ENCODE measurements at places on chromosomes 11 and 22. TPM values are rescaled to one million over a fixed set of nuclear protein-coding genes. Genes with fewer than 3 reads are reported as not detected.

GRCh38 chr11:125593114-125593820 is 615 bp downstream of the STT3A start:
- no peaks in the 10 kb centered on the region for H3K27me3 ChIP-seq
- H3K27ac ChIP-seq = peak overlapping the region; percentile 99
- peaks cover 6% of the 10 kb centered on the region for H3K36me3 ChIP-seq
- H3K4me1 ChIP-seq = peaks cover 45% of the 10 kb centered on the region

- DNase-seq = no peak
- peaks cover 3% of the 10 kb centered on the region for H3K36me3 ChIP-seq
- H3K27me3 ChIP-seq = peaks cover 30% of the 10 kb centered on the region
- no peak within 1 kb of the TSS for H3K4me3 ChIP-seq
- H3K27ac ChIP-seq = no peak within 1 kb of the TSS
- peaks cover 5% of the 10 kb centered on the region for H3K4me1 ChIP-seq
Measured at GRCh38 chr11:36598051-36598450, at the start of gene RAG2. TSS of gene RAG2 (minus strand) at chr11:36598236. CDS start at chr11:36594168, 4,068 bp downstream.

GRCh38 chr11:79481795-79482194 is 41.0 kb upstream of the TENM4 start:
- no peak overlapping the region for H3K27ac ChIP-seq
- no peaks in the 10 kb centered on the region for H3K36me3 ChIP-seq

DNA sequence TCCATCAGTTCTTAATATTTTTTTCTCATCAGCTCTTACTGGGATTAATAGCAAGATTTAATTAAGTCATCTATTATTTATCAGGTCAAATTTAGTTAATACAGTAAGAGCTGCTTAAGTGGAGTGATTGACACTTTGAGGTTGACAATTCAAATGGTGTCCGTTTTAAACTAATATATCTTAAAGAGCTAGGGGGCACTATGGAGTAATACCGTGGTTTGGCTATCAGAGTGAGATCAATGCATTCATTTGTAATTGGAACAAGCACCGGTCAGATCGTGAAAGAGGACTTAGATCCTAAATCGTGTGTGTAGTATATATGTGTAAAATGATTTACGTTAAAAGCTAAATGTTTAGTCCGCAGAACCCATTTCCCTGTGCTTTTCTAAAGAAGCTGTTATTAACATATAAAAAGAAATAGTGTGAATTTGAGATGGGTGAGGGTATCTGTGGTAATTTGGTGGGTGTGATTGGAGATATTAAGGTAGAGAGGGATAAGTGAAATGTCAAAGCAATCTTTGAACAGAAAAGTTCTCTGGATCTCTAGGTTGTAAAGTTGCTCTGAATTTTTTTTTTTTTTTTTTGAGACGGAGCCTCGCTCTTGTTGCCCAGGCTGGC is 2.3 kb downstream of the SIK2 start:
- H3K27ac ChIP-seq = peak overlapping the region; percentile 98
- H3K27me3 ChIP-seq = no peaks in the 10 kb centered on the region
- DNase-seq = no peak
- peaks cover 4% of the 10 kb centered on the region for H3K36me3 ChIP-seq

GRCh38 chr11:46202149-46202548 is 75.3 kb upstream of the CREB3L1 start:
- DNase-seq = no peak
- H3K4me3 ChIP-seq = no peak overlapping the region
- H3K27ac ChIP-seq = no peak overlapping the region
- peaks cover 12% of the 10 kb centered on the region for H3K36me3 ChIP-seq
- H3K4me1 ChIP-seq = no peaks in the 10 kb centered on the region
- H3K27me3 ChIP-seq = peaks cover 75% of the 10 kb centered on the region

DNA sequence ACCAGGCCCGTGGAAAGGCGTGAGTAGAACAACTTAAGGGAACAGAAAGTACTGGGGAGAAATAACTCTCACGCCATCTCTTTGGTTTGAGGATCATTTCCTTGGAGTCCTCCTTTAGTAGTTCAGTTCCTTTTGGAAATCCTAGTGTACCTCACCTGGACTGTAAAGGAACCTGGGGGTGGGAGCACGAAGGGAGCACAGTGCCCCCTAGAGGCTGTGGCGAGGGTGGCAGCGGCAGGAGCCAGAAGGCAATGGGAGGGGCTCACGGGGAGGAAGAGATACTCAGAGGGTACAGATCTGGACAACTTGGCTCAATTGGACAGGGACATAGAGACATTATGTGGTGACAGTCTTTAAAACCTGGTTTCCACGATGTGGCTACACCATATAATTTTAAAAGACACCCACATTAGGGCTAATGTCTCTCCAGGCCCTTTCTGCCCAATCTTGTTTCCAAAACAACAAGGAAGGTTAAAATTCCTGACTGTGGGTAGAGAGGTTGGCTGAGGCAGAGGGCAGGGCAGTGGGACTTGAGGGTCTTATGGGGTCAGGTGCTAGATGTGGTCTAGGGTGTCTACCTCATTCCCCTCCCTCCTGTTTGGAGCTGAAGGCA is 87.0 kb downstream of the CSNK2A3 start:
- no peaks in the 10 kb centered on the region for H3K36me3 ChIP-seq
- peaks cover 17% of the 10 kb centered on the region for H3K4me1 ChIP-seq
- H3K27me3 ChIP-seq = peaks cover 39% of the 10 kb centered on the region

DNA sequence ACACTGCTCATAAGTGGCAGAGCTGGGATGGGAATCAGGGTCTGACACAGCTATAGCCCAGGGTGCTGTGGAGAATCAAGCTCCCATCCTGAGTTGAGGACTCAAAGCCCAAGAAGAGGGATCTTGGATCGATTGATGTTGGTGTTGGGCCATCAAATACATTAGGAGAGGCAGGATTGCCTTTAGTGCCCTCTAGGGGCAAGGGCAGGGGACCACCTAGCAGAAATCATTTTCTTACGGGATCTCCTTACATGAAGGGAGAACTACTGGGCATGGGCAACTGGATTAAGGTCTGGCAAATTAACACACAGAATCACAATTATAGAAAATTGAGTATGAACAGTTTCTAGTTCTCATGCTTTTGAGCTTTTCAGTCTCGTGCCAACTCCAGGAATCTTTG is 24.9 kb upstream of the EMSY start:
- DNase-seq = no peak
- H3K4me3 ChIP-seq = no peak overlapping the region
- H3K27ac ChIP-seq = no peak overlapping the region
- H3K27me3 ChIP-seq = peaks cover 24% of the 10 kb centered on the region
- H3K36me3 ChIP-seq = peaks cover 4% of the 10 kb centered on the region

DNA sequence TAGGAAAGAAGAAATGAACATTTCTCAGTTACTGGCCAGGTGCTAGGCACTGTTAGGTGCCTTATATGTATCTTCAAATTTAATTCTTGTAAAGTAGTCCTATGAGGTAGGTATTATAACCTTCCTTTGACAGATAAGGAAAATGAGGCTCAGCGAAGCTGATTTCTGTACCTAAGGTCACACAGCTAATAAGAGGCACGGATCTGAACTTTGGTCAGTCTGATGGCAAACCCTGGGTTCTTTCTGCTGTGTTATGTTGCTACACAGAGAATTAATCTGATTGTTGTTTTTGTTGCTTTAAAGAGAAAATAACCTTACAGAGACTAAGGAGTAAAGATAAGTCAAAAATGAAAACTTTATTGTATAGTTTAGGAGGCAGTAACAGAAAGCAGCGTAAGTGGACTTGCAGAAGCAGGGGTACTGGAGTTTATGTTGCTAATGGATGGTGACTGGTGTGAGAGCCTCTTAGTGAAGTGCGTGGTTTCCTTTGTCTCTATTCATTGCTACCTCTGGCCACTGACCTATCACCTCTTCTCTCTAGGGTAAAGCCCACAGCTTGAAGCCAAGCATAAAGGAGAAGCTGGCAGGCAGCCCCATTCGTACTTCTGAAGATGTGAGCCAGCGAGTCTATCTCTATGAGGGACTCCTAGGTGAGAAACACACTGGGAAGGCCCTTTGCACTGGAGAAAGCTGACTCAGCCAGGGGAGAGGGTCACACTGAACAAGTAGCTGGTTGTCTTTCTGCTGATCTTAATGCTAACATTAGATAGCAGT is 38.3 kb downstream of the MADD start:
- no peak overlapping the region for H3K4me3 ChIP-seq
- H3K36me3 ChIP-seq = peaks cover 6% of the 10 kb centered on the region
- no peaks in the 10 kb centered on the region for H3K27me3 ChIP-seq
- no peak for DNase-seq
- H3K27ac ChIP-seq = no peak overlapping the region

GRCh38 chr22:21661991-21662390 is 3.8 kb upstream of the PPIL2 start:
- H3K4me1 ChIP-seq = peaks cover 15% of the 10 kb centered on the region
- H3K27ac ChIP-seq = no peak overlapping the region
- no peaks in the 10 kb centered on the region for H3K36me3 ChIP-seq
- no peaks in the 10 kb centered on the region for H3K27me3 ChIP-seq

- H3K36me3 ChIP-seq = no peaks in the 10 kb centered on the region
- peaks cover 37% of the 10 kb centered on the region for H3K4me1 ChIP-seq
- peak overlapping the region; percentile 96 for H3K27ac ChIP-seq
- no peaks in the 10 kb centered on the region for H3K27me3 ChIP-seq
- H3K4me3 ChIP-seq = no peak overlapping the region
- DNase-seq = no peak
Measured at GRCh38 chr22:39098026-39098425, 982 bp downstream of the APOBEC3H start.

DNA sequence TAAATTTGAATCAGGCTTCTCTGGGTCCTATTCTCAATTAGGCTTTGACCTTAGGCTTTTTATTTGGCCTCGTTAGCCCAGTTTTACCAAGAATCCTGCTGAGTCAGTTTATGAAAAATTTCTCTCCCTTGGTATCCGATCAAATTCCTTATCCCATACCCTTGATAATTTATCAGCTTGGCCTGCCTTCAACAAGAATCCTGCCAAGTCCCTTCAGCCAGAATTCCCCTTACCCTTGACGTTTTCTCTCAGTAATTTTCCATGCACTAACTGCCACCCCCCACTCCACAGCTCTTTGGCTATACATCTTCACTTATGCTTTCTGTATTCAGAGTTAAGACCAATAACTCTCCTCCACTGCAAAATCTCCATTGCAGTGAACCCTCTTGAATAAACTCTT is 811.0 kb upstream of the CCDC90B start:
- no peak overlapping the region for H3K4me3 ChIP-seq
- H3K4me1 ChIP-seq = no peaks in the 10 kb centered on the region
- no peaks in the 10 kb centered on the region for H3K36me3 ChIP-seq
- no peak overlapping the region for H3K27ac ChIP-seq

- peaks cover 31% of the 10 kb centered on the region for H3K27me3 ChIP-seq
- no peaks in the 10 kb centered on the region for H3K36me3 ChIP-seq
- no peak overlapping the region for H3K4me3 ChIP-seq
- H3K27ac ChIP-seq = no peak overlapping the region
Measured at GRCh38 chr11:12845163-12845562, 164.0 kb upstream of the RASSF10 start.

DNA sequence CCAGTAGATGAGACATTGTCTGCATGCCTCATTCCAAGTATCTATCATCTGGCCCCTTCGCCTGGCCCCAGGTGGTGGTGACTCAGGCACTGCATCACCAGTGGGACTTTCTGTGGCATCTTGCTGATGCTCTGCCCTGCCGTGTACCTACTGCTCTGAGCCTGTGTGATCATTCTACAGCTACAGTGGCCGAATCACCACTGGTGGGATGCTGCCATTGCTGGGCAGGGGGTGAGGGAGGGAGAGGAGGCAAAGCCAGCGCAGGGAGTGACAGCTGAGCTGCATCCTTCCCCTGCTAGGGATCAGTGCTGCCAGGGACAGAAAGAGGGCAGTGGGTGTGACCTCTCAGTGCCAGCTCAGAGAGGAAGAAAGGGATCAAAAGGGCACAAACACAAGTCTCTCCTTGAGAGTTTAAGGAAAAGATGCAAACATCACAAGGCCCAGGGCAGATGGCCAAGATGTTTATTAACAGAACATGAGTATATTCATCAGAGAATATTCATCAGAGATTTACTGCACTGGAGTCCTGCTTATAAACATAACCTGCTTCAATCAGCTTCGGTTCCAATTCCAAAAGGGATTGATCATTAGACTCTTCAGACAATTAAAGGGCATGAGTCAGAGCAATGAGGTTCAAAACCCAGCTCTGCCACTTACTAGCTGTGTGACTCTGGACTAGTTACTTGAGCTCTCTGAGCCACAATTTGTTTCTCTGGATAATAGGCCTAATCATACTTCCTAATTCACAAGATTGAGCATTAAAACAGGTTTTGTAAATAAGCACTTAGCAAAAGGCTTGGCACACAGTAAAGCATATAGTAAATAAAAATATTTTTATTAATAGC is 109.8 kb downstream of the NAT10 start:
- no peak overlapping the region for H3K27ac ChIP-seq
- no peak for DNase-seq
- H3K27me3 ChIP-seq = no peaks in the 10 kb centered on the region
- H3K4me1 ChIP-seq = no peaks in the 10 kb centered on the region
- H3K4me3 ChIP-seq = no peak overlapping the region

DNA sequence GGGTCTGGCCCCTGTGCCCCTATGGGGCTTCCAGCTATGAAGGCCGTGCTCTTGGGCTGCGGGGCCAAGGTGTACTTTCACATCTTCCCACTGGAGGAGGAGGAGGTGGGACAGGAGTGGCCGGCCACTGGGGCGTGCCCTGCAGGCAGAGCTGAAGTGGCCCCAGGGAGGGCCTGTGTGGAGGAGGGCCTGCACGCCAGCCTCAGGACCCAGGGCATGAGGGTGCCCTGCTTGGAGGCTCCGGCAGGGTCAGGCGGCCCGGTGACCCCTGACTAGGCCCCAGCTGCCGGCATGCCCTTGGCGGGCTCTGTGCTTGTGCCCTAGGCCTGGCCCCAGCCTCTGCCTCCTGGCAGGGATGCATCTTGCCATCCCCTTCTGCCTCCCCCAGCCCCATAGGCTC is 5.2 kb downstream of the PRR5 start:
- H3K27me3 ChIP-seq = no peaks in the 10 kb centered on the region
- peaks cover 26% of the 10 kb centered on the region for H3K4me1 ChIP-seq
- H3K36me3 ChIP-seq = no peaks in the 10 kb centered on the region

- no peak for DNase-seq
- H3K4me3 ChIP-seq = no peak overlapping the region
- peaks cover 4% of the 10 kb centered on the region for H3K27me3 ChIP-seq
- peaks cover 5% of the 10 kb centered on the region for H3K4me1 ChIP-seq
- H3K27ac ChIP-seq = no peak overlapping the region
- peaks cover 1% of the 10 kb centered on the region for H3K36me3 ChIP-seq
Measured at GRCh38 chr11:102546923-102547471, 16.4 kb upstream of the MMP7 start.

GRCh38 chr22:25067851-25068421 is 115.4 kb downstream of the KIAA1671 start:
- peak; percentile 78 for DNase-seq
- H3K27me3 ChIP-seq = no peaks in the 10 kb centered on the region
- peaks cover 56% of the 10 kb centered on the region for H3K4me1 ChIP-seq
- H3K4me3 ChIP-seq = peak overlapping the region; percentile 94
- H3K36me3 ChIP-seq = no peaks in the 10 kb centered on the region
- H3K27ac ChIP-seq = peak overlapping the region; percentile 99

TRIM49 gene
- not detected for total RNA-seq

RFPL1 gene
- total RNA-seq = not detected

OR4C46 gene
- total RNA-seq = not detected

OR10D3 gene
- total RNA-seq = not detected

B3GAT3 gene
- total RNA-seq = 57.2 TPM

PANX3 gene
- total RNA-seq = not detected

ZBTB16 gene
- total RNA-seq = 17.2 TPM

MRPL17 gene
- total RNA-seq = 10.9 TPM

Measured in T-helper 17 cell (primary cell).